ENCODE measurements at places on chromosomes 7 and 10.

DNA sequence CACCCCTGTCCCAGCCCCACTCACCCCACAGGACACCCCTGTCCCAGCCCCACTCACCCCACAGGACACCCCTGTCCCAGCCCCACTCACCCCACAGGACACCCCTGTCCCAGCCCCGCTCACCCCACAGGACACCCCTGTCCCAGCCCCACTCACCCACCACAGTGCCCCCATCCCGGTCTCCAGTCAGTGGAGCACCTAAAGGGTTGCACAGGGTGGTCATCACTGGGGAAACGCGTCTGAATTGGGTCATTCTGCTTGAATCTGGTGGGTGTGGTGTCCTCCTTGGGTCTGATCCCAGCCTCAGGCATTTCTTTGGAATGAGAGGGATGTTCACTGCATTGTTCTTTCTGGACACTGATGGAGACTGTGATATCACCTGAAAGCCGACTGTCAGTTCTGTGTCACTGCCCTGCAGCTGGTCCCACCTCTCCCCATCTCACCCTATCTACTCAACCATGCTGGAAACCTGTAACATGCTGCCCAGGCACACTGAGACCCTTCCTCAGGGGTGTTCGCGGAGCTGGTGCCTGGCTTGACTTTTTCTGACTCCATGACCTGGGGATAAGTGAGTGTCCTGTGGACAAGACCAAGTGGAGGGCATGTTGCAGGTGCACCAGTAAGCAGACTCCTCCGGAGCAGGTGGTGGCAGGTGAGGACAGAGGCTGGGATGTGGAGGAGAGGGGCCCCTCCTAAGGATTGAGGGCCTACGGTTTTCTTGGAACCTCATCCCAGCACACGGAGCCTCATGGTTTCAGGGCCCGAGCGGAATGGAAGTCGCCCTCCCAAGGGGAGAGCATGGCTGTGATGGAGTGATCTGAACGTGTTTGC, 262.5 kb upstream of the PPP2R2D start:
- no peak for DNase-seq

DNA sequence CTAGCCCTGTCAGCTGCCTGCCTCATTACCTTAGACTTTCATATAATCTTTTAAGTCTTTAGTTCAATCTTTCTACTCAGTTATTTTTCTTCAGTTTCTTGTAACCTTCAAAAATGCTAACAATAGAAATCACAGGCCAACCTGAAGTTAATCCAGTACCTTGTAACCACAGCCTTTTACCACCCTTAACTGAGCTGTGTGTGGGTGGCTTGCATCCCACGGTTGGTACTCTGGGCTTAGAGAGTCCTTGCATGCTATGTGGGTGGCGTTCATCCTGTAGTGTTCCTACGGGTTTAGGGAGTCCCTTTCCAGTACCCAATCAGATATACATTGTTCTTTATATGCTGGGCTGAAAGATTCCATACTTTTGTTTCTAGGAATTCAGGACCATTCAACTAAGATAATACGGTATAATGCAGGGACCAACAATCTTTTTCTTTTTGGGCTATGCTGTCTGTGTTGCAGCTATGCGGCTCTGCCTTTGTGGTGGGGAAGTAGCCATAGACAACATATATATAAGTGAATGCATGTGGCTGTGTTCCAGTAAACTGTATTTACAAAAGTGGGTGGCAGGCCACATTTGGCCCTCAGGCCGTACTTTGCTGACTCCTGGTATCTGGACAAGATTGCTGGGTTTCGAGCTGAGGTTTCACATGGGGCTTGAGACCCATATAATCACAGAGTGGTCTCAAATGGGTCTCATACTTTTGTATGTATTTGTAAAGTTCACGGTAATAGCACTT, 280.8 kb upstream of the LRGUK start:
- DNase-seq, result no peak

DNA sequence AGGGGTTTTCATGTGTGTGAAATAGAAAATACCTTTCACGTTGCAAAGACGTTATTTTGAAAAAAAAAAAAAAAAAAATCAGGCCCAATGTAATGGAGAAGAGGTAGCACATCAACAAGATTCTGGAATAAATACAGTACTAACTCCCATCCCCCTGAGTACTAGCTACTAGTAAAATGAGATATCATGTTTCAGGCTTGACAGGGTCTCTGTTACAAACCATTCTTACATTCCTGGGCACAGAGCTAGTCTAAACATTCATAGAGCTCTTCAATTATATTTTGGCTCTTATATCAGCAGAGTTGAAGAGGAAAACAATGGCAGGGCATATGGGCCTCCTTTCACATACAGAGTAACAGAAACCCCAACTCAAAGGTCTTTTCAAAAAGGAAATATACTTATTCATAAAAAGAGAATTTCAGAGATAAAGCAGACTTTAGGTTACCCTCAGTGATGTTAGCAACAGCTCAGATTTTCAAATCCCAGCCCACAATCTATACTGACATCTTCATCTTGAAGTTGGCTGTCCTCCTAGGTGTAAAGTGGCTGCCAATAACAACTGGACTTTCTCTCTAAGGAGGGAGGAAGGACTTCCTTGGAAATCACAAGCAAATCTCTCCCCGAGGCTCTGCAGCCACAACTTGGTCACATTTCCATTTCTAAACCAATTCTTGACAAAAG, 18.6 kb downstream of the C7orf33 start:
- DNase-seq, result no peak

GRCh38 chr7:4805110-4805983, 29.9 kb downstream of the AP5Z1 start:
- no peak for DNase-seq

- no peak for DNase-seq
These were observed 76.0 kb downstream of the PCGF5 start for GRCh38 chr10:91296471-91296870.
